ENCODE measurements at places on chromosomes 4 and X.

GRCh38 chr4:22245294-22245693 is 270.6 kb downstream of the ADGRA3 start:
- no peak for DNase-seq

DNA sequence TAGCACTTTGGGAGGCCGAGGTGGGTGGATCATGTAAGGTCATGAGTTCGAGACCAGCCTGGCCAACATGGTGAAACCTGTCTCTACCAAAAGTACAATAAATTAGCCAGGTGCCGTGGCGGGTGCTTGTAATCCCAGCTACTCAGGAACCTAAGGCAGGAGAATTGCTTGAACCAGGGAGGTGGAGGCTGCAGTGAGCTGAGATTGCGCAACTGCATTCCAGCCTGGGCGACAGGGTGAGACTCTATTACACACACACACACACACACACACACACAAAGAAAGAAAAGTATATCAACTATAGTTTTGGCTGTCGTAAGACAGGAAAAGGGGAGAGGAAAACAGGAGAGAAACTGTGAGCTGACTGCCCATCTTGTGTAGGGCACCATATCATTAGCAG is 171.7 kb downstream of the ADAMTS3 start:
- DNase-seq, result no peak

GRCh38 chr4:3851211-3851610 is 85.0 kb downstream of the ADRA2C start:
- DNase-seq, result no peak

DNA sequence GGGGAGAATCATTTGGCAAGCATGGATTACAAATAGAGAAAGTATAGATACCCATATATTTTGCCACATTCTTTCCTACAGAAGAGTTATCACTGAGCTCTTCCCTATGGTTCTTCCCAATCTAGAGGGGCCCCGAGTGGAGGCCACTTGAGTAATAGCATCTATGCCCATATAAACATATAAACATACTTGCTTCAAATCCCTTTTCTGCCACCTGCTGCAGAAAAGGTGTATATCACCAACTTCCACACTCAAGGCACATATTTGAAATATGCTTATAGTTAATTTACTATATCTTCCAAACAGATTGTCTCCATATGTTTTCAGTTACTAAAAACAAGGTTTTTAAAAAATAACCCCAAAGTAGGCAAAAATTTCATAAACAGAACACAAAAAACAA is 642.8 kb upstream of the DIPK2B start:
- DNase-seq, result peak; percentile 15

- no peak for DNase-seq
These were observed 136.6 kb upstream of the FAM47B start for GRCh38 chrX:34805951-34806350.

DNA sequence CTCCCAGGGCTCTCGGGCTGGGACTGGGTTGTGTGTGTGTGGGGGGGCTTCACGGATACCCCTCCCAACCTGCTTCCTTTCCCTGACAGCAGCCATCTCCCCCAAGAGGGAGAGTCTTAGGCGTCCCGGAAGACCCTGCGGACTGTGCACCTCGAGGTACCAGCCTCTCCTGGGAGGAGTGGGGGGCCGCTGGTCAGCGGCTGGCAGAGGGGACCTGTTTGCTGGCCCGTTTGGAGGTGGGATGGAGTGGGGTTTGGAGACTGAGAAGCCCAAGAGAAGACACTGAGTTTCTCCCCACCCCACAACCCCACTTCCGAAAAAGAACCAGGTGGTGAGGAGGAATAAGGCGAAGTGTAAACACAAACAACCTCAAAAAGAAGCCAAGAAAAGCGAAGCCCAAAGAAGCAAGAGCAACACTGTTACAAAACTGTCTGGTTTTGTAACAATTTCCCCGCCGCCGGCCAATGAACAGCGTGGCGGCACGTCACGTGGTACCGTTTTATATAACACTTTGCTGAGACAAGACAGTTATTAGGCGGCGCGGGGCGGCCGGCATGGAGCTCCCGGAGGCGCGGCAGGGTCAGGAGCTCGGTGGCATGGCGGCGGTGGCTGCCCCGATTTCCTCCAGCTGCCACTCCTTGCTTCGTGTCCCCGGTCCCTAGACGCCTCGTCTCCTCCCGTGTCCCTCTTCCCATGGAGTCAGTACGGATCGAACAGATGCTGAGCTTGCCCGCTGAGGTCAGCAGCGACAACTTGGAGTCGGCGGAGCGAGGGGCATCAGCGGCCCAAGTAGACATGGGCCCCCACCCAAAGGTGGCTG is at the start of gene LONRF3:
TSS of gene LONRF3 (plus strand) at position 531 of the 820 bp plus-strand sequence. CDS start at position 694, 163 bp downstream.
- DNase-seq, result peak; percentile 22

- no peak for DNase-seq
These were observed 55.2 kb downstream of the GAB1 start for GRCh38 chr4:143391895-143392294.

GRCh38 chr4:32135642-32136041 is 1415.5 kb downstream of the PCDH7 start:
- no peak for DNase-seq

DNA sequence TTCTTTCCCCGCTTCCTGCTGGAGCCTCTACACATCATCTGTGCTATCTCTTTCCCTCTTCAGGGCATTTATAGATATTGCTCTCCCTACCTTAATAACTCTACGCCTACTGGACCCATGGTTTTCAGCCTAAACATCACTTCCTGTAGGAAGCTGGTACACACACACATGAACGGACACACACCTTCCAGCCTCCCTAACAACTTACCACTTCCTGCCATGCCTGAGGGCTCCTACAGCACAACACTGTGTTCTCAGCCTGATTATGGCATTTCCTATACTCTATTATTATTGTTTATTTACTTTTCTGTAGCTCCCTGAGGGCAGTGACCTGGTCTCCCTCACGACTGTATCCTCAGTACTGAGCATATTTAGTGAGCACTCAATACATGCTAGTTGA is 163.6 kb upstream of the MAP3K15 start:
- DNase-seq, result no peak

- DNase-seq, result peak; percentile 87
These were observed 1.6 kb upstream of the IDUA start for GRCh38 chr4:985123-985830.

DNA sequence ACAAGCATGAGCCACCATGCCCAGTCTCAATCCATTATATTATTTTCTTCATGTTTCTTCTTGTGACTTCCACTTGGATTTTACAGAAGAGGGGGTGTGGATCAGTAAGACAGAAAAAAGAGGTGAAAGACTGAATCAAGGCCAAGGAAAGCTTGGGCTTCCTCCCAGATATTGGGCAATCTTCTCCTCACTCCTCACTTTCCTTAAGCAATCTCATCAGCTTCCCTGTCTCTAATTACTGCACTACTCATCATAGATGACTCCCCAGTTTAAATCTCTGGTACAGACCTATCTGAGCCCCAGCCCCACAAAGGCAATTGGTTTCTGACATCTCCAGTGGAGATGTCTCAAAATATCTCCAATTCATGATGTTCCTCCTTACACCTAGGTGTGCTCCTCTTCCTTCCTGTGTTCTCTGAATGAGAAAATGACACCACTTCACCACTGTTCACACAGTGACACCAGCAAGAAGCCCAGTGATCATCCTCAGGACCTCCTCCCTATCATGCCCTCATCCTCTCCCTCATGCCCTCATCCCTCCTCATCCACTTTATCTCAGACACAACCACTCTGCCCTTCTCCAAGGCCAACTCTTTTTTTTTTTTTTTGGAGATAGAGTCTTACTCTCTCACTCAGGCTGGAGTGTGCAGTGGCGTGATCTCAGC is 44.8 kb upstream of the HERC6 start:
- DNase-seq, result no peak

- peak; percentile 9 for DNase-seq
These were observed 9.5 kb downstream of the CSTF2 start for GRCh38 chrX:100829730-100830129.

GRCh38 chrX:154020536-154021115 is 924 bp upstream of the IRAK1 start:
- no peak for DNase-seq

- no peak for DNase-seq
These were observed 280.5 kb downstream of the TLL1 start for GRCh38 chr4:166153548-166153947.

- DNase-seq, result no peak
These were observed 809.0 kb downstream of the FAT4 start for GRCh38 chr4:126123611-126124325.

- peak; percentile 70 for DNase-seq
These were observed 57.1 kb upstream of the PJA1 start for GRCh38 chrX:69222103-69223090.

GRCh38 chr4:39698424-39699009 is 581 bp downstream of the UBE2K start:
- DNase-seq, result no peak

DNA sequence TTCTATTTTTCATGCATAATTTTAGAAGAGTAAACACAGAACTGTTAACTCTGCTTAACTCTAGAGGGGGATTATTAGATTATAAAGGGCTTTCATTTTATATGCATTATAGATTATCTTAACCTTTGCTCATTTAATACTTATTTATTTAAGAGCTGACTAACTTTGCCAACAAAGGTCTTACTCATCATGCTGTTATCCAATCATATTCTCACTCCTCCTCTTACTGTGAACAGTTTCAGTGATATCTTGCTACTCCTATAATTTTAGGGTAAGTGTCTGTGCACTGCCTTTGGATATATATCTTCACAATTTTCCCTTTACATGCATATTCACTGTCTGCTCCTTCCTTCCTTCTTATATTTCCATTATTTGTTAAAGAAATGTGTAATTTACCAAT is 1814.9 kb downstream of the STIM2 start:
- DNase-seq, result no peak

DNA sequence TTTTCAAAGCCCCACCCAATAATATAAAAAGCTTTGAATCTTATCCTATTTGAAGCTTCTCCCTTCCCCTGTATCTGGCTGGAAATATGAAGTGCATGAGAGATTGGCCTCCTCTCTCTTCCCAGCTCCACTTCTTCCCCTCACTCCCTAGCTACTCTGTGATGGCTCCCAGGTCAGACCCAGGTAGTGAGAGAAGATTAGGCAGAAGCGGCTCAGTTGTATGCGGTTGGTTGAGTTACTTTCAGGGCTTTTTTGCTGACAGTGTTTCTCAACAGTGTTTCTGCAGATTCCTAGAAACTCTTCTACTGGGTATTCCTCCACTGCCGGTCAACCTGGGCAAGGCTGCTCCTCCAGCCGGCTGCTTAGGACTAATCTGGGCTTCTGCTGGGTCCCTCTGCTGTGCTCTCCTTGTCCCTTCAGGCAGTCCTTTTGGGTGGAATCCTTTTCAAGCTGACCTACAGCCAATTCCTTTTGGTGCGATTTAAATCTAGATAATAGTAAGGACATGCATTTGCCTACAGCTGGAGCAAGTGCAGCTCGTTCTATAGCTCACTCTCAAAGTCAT is 87.4 kb upstream of the SLC7A11 start:
- no peak for DNase-seq

GRCh38 chr4:10092481-10093270 is 23.9 kb downstream of the WDR1 start:
- DNase-seq, result no peak

DNA sequence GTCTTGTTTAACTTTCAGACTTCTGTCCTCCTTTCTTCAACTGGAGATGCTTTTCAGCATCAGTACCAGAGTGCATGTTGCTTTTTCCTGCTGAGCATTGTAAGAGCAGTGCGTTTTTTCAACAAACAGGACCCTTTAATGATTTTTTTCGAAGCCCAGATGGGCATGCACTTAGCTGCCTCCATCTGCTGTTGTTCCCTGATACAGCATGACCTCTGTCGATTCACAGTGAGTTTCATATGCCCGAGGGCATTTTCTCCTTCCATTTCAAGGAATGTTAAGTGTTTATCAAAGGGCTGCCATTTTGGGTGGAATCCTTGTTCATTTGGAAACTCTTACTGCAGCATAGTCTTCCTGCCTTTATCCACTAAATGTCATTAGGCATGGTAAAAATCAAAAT is 428.6 kb downstream of the DTHD1 start:
- no peak for DNase-seq

GRCh38 chr4:181350615-181351415 is 892.4 kb upstream of the TENM3 start:
- no peak for DNase-seq

DNA sequence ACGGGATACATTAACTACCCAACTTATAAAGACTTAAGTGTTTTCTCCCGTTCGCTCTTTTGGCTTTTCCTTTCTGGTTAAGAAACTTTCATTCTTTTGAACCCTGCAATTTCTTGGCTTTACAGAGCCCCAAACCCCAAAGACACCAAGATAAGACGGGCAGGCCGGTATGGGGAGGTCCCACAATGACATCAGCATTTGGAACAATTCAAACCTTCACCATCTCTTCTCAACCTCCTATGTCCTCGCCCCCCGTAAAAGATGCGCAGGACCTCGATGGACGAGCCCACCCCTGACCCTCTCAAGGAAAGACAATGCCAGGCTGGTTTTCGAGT is 999 bp downstream of the ZNF518B start:
- DNase-seq, result peak; percentile 20

DNA sequence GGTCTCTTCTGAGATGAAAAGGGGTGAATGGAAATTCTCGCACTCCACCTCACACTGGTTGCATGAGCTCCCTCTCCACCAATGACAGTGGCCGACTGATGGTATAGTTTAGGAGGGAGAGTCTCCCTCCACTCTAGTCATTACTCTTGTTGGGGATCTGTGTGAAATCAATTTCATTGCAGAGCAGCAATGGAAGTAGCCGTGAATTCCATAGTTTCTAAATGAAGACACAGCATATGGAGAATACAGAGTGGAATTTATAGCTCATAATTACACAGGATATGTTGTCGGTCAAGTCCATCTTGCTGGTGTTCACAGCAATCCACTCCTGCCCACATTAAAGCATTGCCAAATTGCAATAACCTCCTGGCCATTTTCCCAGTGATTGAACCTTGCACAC is 426.0 kb downstream of the AFF2 start:
- DNase-seq, result no peak

DNA sequence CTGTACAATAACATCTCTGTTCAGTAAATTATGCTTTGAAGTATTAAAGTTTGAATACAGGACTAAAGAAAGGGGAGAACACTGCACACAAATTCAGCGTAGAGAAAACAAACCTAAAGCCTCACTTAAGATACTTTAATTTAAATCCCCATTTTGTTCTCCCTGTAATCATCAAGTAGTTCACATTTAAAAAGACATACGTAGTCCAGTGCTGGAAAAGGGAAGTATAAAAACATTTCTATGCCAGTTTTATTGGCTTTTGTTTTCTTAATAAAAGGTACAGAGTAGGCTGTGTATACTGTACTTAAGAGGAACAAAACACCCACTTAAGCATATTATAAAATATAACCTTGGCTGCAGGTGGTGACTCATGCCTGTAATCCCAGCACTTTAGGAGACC is 101.6 kb downstream of the FGF16 start:
- no peak for DNase-seq

DNA sequence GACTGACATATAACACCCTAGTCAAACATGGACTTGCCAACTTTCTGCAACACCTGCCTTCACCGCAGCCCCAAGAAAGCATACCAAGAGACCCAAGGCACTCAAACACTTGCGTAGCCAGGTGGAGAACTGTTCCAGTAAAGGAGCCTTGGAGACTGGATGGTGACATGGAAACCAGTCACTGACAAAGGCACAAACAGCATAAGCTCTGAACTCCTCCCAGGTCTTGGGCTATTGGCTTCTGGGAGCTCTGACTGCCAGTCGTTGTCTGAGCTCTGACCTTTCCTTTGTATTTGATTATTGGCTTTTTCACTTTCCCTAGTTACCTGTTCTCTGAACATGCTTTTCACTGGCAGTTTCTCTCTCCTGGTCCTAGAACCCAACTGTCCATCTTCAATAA is 38.3 kb downstream of the ARAP2 start:
- no peak for DNase-seq
